Stimulated activated CD8-positive, alpha-beta memory T cell treated with anti-CD3 and anti-CD28 coated beads, Interleukin-7, amount 100 ng/mL, for 1 hour (primary cell): ENCODE measurements at places on chromosomes 4 and X.

GRCh38 chr4:168540086-168540485, 43.2 kb downstream of the PALLD start:
- no peak for DNase-seq

DNA sequence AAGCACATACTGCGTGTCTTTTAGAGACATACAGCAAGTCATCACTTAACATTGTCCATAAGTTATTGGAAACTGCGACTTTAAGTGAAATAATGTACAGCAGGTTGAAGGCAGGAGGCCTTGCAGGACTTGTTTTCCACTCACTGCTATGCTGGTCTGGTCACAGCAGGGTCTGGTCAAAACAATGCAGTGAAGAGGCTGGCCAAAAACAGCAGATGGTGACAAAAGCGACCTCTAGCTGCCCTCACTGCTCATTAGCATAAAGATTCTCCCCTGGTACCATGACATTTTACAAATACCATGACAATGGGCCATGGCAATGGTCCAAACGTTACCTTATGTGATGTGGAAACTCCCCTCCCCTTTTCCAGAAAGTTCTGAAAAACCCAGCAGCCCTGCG, 1283.6 kb downstream of the FSTL5 start:
- DNase-seq, result no peak

GRCh38 chr4:185880571-185880970, 68.6 kb upstream of the SORBS2 start:
- DNase-seq, result no peak

DNA sequence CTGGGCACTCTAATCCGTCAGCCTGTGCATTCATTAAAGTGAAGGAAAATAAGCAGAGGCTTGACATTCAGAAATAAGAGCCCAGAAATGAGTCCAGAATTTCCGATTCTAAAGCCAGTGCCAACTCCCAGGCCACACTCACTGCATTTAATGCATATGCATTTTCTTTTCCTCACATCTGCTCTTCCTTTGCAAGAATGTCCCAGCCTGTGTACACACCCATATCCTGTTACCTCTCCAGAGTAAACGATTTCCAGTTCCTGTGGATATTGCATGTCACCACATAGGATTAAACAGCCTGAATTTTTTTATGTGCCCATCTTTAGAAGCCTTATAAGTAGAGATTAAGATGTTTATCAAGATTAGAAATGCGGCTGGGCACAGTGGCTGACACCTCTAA, 27.5 kb downstream of the ARX start:
- no peak for DNase-seq

DNA sequence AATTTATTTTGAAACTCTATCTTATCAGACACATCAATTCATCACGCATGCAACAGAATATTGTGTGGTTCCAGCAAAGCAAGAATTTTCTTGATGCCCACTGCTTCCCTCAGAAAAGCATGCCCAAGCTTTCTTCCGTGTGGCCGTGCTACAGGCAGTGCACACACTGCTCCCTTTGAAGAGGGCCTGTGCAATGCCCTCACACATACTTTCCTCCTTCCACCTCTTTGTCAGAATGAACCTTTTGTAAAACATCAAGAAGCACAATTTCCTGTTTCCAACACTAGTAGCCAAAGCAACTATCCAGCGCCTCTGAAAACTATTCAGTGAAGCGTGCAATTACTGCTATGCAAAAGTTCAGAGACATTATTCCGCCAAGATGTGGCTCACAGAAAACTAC, 201.7 kb downstream of the NLGN4X start:
- no peak for DNase-seq

GRCh38 chr4:26173619-26174018, 147.2 kb upstream of the RBPJ start:
- DNase-seq, result no peak

- DNase-seq, result no peak
These were observed 21.9 kb upstream of the ANXA3 start for GRCh38 chr4:78529569-78530209.

GRCh38 chrX:154469880-154470279, 9.2 kb downstream of the LAGE3 start:
- no peak for DNase-seq

DNA sequence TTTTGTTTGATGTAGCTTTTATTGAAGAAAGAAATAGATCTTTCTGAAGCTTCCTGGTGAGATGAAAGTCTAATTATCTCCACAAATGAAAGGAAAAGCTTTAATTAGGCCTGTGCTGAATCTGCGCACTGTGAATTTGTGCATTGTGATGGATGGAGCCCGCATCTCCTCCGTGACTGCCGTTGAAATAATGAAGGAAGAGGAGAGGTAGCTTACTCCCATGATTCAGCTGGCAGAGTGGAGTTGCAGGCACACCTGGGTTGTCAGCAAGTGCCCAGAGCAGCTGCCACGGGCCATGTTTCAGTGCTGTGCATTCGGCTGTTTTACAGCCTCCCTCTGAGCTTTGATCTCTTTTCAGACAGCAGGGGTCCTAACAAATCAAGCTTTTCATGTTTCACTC, 735.3 kb upstream of the TENM3 start:
- no peak for DNase-seq

DNA sequence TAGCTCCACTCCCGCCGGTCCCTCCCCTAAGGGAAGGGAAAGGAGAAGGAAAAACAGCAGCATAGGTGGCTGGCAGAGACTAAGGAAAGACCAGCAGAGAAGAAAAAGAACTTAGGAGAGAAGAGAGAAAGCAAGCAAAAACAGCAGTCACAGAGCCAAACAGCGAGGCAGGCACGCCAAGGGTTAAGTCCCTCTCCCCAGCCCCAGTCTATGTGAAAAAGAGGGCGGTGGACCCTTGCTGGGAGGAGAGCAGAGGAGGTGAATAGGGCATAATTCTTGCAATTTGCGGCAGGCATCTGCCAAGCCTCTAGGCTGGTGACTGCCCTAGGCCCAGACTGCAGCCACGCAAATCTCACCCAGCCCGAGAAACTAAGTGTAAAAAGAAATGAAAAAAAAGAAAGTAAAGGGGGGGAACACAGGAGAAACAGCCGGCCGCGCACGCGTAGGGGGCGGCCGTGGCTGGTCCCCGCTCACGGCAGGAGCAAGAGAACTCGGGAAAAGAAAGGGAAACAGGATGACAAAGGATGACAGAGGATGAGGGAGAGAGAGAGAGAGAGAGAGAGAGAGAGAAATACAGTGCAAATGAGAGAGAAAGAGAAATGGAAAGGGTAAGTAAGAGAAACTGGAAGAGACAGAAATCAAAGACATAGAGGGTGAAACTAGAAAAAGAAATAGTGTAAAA, 48.6 kb downstream of the MAGEA9 start:
- no peak for DNase-seq

DNA sequence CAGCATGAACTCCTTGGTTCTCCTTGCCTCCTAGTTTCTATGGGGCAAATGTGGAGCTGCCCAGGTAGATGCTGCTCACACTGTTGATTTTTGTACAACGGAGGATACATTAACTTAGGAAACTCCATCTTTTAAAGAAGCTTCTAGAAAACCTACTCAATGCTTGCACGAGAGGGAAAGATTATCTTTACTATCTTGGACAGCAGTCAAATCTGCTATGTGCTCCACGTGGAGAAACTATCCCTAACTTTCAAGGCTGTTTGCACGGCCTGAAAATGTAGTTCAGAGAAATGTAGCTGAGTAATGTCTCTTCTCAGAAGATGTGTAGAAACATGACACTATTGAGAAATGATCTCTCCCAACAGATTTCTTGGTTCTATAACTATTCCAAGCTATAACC, 1530.9 kb upstream of the PABPC4L start:
- DNase-seq, result no peak
